Stimulated activated CD4-positive, alpha-beta T cell treated with anti-CD3 and anti-CD28 coated beads, Interleukin-15, amount 100 ng/mL, for 24 hours (primary cell): ENCODE measurements at places on chromosomes 11 and 22.
A peak's percentile ranks its signal among the peaks of the same experiment; 100 is the strongest.

- DNase-seq, result no peak
Measured at GRCh38 chr22:38034278-38034882, 22.8 kb upstream of the PICK1 start.

DNA sequence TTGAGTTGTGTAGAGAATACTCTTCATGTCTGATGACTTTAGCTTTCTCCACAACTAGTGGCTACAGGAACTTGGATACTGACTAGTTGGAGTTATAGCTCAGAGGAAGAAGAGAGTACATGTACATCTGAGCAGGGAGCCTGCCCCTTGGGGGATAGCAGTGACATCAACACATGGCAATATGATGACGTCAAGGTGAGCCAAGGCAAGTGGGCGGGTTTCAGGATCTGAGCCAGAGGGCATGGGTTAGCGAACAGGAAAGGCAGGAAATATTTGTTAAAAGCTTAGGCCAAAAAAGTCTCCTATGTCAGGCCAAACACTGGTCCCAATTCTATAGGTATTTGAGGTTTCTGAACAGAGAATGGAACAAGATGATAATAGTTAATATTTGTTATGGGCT is 42.0 kb upstream of the HORMAD2 start:
- DNase-seq, result no peak

DNA sequence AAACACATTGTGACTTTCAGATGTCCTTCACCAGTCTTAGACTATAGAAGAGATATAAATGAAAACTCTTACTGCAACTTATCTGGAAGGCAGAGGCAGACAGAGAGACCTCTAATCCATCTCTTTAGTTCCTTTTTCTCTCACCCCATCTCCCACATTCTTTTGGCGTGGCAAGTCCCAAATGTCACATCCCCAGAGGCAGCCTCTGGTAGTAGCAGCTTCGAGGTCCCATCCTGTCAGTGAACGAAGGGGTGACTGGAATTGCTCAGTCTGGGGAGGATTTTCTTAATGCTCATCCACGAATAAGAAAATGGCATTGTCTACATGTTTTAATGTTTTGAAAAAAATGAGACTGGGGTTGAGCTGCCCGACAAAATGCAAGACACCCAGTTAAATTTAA is 201.4 kb downstream of the GRIA4 start:
- no peak for DNase-seq

DNA sequence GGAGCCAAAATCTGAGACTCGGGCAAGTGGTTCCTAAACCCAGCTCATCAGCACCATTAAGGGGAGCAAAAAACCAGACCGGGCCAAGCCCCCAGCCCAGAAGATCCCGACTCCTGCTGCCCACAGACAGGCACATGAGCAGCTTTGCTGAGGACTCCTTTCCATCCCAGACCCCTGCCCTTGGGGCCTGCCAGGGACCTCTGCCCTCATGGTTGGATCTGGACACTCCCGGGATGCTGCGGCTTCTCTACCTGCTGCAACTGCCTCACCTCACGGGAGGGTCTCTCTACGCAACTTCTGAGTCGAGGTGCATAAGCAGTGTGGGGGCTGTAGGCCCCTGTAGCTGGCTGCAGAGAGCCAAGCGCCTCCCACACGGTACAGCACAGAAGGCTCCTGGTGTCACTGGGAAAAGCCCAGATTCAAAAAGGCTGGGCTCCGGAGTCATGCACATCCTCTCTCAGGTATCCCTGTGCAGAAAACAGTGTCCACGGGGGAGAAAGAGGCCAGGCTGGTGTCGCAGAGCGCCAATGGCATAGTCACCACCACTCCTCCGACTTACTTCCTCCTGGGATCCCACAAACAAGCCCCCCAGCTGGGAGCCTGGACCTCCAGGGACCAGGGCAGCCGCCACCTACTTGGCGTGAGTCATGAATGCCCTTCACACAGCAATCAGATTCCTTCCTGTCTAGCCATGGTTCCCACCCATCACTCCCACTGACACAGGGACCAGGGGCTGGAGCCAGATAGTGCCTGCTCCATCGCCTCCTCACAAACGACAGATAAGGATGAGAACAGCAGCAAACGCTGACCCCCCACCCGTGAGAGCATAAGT is 122.1 kb downstream of the BCR start:
- DNase-seq, result no peak

DNA sequence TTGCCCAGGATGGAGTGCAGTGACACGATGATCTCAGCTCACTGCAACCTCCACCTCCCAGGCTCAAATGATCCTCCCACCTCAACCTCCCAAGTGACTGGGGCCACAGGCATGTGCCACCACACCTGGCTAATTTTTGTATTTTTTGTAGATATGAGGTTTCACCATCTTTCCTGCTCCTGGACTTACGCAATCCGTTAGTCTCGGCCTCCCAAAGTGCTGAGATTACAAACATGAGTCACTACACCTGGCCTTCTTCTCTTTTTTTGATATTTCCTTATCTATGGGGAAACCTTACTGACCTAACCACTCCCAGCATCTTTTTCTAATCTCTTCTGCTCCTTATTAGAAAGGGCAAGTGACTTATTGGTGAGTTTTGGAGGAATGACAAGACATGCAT is 121.7 kb upstream of the CHORDC1 start:
- DNase-seq, result no peak

DNA sequence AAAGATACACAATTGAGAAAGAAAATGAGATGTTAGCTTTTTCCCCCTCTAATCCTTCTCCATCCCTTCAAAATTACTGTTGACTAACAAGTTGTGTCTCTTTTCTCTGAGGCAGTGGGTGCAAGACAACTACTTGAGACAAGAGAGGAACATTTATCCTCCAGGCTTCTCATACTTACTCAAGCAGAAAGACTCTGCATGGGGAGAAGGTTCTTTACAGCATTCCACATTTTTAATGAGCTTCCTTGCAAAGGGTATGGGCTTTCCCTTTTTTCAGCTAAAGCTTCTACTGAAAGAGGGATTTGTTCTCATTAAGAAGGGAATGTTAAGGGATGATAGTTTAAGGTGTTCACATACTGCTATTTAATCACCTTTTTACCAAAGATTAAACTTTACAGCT is 47.8 kb downstream of the PAX6 start:
- DNase-seq, result no peak

DNA sequence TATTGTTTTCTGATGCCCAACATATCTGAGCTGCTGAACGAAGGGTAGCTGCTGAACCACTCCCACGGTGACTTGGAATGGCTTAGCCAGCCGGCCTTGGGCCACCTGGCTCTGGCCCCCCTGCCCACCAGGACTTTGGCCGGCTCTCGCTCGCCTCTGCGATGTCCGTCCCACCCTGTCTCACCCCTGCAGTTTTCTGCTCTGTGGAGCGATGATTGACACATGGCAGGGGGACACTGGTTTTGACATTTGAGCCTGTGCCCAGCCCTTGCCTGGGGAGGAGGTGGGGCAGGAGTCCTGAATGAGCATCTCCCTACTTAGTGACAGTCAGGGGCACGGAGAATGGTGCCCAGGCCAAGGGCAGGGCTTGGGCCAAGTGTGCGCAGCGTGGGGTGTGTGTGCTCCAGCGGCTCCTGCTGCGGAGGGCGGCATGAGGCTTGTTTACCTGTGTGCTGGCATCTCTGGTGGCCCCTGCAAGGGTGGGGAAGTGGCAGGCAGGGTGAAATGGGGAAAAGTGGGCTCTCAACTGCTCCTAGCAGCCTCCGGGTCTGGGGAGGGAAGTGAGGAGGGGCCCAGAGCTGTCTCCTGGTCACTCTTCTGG is 15.7 kb upstream of the CDKN1C start:
- no peak for DNase-seq

GRCh38 chr22:38843657-38844314 is at the start of gene NPTXR:
NPTXR (minus strand) TSS chr22:38844028.
- peak; percentile 60 for DNase-seq

DNA sequence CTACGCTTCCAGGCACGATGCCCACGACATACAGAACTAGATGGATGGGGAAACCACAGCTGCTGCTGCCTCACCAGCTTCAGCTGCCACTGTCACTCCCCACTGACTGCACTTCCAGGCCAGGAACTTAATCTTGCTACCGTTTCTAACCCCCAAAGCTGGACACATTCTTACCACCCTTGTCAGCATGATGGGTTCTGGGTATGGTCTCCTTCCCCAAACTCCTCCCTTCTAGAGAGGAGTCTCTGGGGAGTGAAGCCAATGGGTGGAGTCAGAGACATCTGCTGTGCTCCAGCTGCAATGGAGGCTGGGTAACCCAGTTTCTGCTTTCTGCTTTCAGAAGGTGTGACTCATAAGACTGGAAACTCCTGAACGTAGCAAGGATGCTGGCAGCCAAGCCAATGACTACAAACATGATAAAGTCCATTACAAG is 87.0 kb upstream of the THY1 start:
- peak; percentile 60 for DNase-seq

DNA sequence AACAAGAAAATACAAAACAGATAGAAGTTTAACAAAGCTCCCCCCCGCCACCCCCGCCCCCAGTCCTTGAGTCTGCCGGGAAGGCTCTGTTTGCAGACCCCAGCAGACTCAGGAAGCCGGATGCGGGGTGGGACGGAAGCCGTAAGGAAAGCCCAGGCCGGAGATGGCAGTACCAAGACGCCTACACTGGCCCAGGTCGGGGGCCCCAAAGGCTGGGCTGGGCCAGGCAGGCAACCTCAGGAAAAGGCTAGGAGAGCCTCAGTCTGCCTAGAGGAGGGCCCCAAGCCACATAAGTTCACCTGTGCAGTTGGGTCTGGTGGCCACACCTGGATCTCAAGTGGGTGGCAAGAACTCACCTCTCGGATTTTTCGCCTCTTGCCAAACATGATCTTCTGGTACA is 4.0 kb upstream of the GAL3ST1 start:
- no peak for DNase-seq

GRCh38 chr11:11211186-11211585 is 141.9 kb downstream of the CSNK2A3 start:
- no peak for DNase-seq

DNA sequence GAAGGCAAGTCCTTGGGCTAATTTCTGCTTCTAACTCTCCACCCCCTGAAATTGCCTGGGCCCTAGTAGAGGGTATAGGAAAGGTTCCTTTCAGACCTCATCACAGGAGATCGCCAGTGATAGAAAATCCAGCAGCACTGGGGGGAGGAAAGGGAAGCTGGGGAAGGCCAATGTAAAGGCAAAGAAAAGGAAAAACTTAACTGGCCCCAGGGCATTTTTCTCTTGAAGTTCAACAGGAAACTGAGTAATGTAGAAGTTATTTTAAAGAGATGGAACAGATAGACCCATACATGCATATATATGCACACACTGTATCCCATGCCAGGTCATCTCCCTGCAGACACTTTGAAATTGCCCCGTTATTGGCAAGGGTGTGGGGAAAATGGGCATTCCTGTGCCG is 134.0 kb downstream of the TRIM44 start:
- no peak for DNase-seq

DNA sequence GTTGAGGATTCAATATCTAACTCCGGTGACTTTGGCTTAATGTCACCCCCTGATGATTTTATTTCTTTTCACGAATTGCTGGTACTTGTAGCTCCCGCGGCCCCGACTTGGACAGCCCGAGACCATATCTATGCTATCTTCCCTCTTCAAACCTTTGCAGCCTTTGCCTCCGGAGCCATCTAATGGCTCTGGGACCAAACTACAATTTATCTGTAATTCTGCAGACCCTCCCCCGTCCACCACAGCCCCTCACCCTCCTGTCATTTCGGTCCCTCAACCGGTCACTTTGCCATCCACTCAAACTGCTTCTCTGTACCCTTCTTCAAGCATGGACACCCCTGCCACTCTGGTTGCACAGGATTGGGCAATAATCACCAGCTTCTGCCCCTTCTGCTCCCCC is 25.7 kb upstream of the ALDH3B2 start:
- no peak for DNase-seq

GRCh38 chr11:12494699-12495098 is 117.3 kb downstream of the PARVA start:
- DNase-seq, result no peak

DNA sequence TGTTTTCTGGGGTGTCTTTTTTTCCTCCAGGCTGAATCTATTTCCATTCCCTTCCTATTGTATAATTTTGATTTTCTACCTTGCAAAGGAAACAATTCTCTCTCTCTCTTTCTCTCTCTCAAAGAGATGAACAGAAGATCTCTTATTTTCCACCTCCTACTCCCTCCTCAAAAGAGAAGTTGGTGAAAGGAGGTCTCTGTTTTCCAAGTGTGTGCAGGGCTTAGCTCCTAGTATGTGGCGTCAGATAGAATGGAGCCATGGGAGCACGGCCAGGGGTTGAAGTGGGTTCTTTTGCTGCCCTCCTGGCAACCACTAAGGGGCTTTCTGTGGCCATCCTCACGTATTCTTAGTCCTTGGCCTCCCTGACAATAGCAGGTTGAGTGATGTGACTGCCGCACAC is 480 bp downstream of the TRIM34 start:
- DNase-seq, result no peak

DNA sequence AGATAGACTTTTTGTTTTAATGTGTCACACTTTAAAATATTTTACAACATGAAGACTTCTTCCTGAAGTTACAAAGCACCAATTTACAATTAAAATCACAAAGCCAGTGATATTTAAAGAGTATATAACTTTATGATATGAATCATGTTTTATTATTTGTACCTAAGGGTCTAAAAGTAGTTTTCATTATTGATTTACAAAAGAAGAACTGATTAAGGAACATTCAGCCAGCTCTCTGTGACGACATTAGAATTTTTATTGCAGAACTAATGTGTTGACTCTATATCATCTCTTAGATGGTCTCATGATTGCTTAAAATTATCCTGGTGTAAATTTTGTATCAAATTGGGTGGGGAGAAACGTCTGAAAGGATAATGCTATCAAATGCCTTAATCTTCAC is 82.8 kb upstream of the ALKBH3 start:
- no peak for DNase-seq

GRCh38 chr11:75576017-75576416 is 14.0 kb downstream of the SERPINH1 start:
- DNase-seq, result no peak

GRCh38 chr11:96105197-96105895 is 181.4 kb upstream of the MTMR2 start:
- no peak for DNase-seq

GRCh38 chr22:17065433-17065832 is 19.4 kb upstream of the IL17RA start:
- no peak for DNase-seq

DNA sequence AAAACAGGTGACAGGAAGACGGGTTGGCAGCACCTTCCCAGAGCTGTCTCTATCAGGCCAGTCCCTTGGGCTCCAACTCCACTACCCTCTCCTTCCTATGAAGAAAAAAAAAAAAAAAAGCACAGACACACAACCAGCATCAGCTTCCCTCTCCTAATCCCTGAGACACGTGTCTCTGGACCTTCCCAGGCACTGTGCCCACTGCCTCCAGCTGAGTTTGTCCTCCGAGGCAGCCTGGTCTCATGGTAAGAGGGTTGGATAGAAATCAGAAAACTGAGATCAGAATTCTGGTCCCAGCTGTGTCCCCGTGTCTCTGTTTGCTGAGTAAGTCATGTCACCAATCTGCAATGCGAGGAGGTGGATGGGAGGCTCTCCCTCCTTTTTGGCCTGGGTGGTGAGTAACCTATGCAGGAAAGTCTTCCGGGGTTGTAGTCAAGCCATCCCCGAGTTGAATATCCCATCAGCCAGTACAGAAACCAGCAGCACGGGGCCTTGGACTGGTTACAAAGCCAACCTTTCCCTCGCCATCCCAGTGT is 193.7 kb upstream of the TBCEL start:
- no peak for DNase-seq

- no peak for DNase-seq
Measured at GRCh38 chr11:66936311-66936711, 21.9 kb downstream of the PC start.

- no peak for DNase-seq
Measured at GRCh38 chr11:124724979-124725718, 14.6 kb upstream of the NRGN start.

- no peak for DNase-seq
Measured at GRCh38 chr22:23685205-23685784, 5.5 kb upstream of the RGL4 start.
